ENCODE measurements at places on chromosomes 6 and 20.

DNA sequence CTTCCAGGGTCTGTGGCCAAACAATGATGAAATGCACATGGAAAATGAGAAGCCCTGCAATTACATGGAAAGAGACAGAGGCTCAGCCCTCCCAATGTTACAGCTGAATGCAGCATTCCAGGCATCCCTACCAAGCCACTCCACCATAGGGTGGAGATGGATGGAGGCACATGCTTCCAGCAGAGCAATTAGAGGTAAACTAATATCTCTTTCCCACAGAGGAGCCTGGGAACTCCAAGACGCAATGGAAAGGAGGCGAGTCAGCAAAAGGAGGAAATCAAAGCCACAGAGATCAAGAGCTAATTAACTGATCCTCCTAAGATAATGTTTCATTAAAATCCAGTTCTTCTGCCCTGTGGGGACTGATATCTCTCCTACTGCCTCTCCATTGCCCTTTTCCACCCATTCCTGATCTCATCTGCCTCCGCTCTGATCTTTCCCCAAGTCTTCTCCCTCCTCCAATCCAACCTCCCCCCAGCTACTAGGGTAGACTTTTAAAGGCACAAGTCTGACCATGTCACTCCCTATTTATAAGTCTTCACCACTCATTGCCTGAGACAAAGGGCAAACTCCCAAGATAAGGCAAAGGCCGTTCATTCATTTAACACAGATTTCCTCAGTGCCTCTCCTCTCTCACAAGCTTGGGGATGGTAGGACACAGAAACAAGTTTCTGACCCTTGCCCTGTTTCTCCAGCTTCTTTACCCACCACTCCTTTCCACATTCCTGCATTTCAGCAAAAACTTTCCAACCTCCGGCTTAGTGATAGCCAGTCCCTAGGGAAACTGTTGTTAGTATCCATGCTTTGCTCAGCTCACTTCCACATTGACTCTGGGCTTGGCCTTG is 14.3 kb upstream of the KCNB1 start:
- no peak for DNase-seq

DNA sequence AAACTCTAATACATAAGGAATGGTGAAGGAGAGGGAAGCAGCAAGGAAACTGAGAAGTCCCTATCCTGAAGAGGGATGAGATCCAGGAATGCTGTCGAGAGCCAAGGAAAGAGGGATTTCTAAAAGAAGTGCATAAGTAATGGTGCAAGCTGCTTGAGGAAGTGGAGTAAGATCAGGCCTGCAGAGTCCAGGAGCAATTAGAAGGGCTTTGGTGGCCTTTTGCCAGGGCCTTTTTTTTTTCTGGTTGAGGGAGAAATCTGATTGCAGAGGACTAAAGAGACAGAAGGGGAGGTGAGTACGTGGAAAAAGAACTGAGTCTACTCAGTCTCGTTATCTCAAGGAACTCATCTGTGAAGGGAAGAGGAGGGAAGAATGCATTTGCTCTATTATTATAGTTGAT is 396.2 kb downstream of the UTRN start:
- DNase-seq, result no peak

- no peak for DNase-seq
Observed at GRCh38 chr20:17841751-17842215, 126.8 kb downstream of the SNX5 start.

GRCh38 chr20:59412875-59413284 is 112.5 kb downstream of the EDN3 start:
- DNase-seq, result no peak

DNA sequence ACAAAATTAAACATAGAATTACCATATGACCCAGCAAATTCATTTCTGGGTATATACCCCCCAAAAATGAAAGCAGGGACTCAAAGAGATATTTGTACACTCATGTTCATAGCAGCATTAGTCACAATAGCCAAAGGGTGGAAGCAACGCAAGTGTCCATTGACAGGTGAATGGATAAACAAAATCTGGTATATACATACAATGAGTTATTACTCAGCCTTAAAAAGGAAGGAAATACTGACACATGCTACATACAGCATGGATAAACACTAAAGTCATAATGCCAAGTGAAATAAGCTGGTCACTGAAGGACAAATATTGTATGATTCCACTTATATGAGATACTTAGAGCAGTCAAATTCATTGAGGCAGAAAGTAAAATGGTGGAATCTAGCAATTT is 5.3 kb upstream of the STX11 start:
- DNase-seq, result no peak

GRCh38 chr6:149896491-149896890 is 1.4 kb downstream of the RAET1E start:
- no peak for DNase-seq

GRCh38 chr6:44615621-44616020 is 228.1 kb downstream of the CDC5L start:
- no peak for DNase-seq

DNA sequence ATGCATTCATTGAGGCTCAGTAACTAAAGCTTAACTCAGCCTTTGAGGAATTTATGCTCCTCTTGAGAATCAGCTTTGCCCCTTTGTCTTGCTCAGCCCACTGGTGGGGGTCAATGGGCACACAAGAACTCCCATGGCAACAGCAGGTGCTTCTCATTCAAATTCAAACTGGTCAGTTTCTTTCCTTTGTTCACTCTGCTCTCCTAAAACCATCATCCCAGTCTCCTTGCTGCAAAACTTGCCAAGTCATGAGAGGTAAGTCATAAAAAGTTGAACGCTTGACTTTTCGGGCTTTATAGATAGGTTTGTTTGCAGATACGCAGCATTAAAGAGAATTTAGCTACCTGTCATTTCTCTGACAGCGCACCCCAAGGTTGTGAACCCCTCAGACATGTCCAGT is 146.8 kb downstream of the TFAP2A start:
- DNase-seq, result no peak

DNA sequence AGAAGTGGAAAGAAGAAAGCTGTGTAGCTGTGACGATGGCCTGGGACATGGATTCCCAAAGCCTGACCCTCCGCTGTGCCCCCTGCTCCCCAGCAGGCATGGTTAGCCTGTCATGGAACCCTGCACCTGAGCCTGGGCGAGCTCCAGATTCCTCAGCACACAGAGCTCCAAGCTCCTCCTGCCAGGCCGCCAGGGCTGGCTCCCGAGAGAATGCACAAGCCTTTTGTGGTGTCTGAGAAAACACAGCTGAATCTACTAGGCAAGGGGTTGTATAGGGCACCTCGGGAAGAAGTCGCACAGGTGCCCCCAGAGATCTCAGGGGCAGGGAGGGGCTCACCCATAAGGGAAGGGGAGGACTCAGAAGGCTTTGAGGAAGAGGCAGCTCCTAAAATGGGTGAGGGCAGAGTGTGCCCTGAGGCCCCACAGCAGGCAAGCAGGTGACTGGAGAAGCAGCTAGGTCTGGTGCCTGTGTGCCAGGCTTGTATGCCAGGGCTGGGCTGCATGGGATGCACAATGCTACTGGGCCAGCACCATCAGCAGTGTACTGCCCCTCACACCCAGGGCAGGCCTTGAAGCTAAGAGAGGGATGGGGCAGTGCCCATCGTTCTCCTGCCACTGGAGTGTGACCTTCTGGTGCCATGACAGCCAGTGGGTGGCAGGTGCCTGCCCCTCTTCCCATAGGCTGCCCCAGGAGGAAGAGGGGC is 64.3 kb upstream of the CD93 start:
- no peak for DNase-seq

DNA sequence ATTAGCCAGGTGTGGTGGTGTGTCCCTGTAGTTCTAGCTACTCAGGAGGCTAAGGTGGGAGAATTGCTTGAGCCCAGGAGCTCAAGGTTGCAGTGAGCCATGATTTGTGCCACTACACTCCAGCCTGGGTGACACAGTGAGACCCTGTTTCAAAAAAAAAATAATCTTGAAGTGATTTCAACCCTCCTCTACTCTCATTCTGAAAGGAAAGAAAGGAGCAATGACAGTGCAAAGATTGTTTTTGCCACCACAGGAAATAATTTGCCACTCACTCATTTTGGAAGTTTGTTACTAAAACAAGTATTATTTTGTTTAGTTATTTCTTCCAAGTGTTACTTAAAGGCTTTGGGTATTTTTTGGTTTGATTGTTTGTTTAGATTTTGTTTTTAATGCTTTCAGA is 45.6 kb downstream of the BLTP3A start:
- DNase-seq, result no peak

- DNase-seq, result no peak
Observed at GRCh38 chr6:19380293-19380692, 456.9 kb upstream of the ID4 start.

- DNase-seq, result no peak
Observed at GRCh38 chr6:152573762-152574161, 63.4 kb downstream of the SYNE1 start.

DNA sequence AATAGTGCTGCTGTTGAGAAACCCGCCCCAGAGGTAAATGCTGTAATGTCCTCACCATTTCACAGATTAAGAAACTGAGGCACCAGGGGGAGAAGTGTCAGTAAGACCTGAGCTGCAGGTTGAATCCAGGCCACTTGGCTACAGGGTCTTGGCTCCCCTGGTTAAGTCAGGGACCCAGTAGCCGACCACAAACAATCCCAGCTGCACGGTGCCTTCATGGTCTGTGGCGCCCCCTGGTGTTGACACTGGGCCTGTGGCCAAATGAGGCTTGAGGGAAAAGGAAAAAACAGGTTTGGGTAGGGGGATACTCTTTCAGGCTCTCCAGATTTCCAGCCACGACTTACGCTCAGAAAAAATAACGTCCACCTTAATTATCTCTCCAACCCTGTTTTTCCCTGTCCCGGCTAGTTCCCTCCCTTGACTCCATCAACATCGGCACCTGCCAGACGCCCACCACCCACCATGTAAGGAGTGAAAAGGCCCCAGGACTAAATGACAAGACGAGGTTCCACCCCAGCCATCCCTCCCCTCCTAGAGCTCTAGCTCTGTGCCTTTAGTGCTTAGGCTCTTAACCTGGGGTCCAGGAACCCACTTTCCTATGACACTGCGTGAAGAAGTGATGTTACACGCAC is 47.7 kb upstream of the POLR1H start:
- no peak for DNase-seq

DNA sequence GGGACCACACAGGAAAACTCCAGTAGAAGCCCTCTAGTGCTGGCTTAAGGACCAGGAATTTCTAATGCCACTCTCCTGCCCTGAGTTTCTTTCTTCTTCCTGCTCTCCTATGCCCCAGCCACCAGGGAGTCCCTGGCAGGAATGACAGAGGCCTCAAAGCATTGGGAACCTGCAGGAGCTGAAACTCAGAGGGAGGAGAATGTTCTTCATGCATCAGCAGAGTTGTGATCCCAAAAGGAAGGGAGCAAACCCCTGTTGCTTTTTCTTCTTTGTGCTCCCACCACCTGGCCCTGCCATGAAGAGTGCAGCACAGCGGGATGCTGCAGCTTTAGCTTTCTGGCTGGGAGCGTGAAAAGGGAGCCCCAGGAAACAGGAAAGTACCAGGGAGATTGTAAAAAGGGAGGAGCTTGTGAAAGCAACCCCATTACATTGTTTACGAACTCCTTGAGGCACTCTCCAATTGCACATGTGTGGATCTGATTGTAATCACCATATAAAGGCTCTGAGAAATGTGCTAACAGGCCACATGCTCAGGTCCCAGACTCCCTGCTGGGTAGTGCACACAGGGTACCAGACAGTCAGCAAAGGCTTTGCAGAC is 34.7 kb upstream of the FKBP1A start:
- DNase-seq, result no peak

DNA sequence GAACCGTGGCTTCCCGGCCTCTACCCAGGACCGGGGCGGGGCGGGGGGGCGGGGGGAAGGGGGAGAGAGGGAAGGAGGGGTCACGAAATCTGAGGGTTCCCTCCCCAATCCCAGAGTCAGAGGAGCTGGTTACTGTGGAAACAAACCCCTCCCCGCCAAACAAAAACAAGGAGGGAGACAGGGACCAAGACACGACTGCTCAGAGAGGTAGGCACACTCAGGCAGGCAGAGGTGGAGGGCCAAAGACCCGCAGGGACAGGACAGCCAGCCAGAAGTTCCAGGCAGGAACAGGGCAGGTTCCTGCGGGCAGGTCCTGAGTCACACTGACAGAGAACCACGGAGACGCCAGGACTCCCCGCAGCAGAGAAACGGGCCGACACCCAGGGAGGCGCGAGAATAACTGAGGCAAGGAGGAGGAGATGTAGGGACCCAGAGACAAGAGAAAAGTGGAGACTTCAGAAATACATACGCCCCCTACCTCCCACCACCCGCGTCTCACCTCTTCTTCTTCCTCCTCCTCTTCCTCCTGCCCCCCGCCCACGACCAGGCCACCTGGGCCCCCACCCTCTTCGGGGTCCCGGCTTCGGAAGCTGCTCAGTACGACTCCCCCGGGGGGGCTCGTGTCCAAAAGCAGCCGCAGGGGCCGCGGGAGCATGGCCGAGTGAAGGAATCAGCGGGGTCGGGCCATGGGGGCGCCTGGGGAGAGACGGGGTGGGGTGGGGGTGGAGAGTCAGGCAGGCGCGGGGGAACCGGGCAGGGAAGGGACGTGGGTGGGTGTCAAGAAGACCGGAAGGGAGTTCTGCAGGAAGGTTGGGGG is 578 bp downstream of the RGL2 start:
- no peak for DNase-seq

DNA sequence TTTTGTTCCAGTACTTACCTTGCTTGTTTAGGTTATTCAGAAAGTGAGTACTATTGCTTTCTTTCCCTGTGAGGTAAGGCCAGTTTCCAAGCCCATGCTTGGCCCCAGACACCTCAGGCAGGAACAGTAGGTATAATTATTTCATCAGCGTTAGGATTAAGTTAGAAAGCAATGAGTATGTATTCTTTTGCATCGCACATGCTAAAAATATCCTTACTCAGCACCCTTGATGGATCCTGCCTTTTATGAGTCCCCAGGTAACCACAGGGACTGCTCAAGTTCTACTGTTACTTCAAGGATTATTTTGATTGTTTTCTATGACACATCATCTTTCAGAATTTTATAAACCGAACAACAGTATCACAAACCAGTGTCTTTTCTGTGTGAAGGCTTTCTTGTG is 128.9 kb downstream of the FARS2 start:
- no peak for DNase-seq

- no peak for DNase-seq
Observed at GRCh38 chr6:72132851-72133250, 246.5 kb downstream of the RIMS1 start.

DNA sequence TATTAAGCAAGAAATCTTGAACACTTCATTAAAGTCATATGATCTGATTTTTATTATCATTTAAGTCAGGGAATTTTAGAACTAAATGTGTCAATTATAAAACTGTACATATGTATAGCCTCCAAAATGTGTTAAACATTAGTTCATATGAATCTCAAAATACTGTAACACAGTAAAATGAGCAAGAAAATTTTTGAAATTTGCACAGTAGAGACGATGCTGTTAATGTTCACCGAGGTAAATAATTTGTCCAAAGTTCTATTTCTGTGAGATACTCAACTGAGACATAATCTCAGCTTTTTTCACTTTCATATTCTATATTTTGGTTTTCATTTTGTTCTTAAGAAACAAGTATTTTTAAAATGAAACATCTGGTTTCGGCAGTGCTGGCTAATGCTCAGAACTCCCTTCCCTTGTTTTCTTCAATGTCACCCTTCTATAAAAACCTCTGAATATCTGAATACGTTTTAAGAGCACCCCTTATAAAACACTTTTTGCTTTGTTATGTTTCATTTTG is 353.1 kb downstream of the LAMA2 start:
- DNase-seq, result no peak

- DNase-seq, result no peak
Observed at GRCh38 chr20:63703471-63703975, 4.3 kb downstream of the ARFRP1 start.

- DNase-seq, result no peak
Observed at GRCh38 chr20:33064572-33065287, 11.0 kb downstream of the BPIFB3 start.

All from stimulated activated CD8-positive, alpha-beta memory T cell treated with anti-CD3 and anti-CD28 coated beads, Interleukin-7, amount 100 ng/mL, for 1 hour (primary cell).